ENCODE measurements at places on chromosomes 7 and 10. TPM values are rescaled to one million over a fixed set of nuclear protein-coding genes. Genes with fewer than 3 reads are reported as not detected.

Gene TMEM225B
- total RNA-seq = 0.76 TPM

Gene KAT6B
- total RNA-seq = 6.6 TPM

Gene PPP1R17
- not detected for total RNA-seq

Gene IQUB
- total RNA-seq = not detected

Gene POLD2
- 164 TPM for total RNA-seq

Gene RBP4
- total RNA-seq = 5.1 TPM

Gene CYP2C19
- not detected for total RNA-seq

Gene KCND2
- not detected for total RNA-seq

Gene SLC18A2
- not detected for total RNA-seq

Gene SPAG6
- not detected for total RNA-seq

Gene FKBP6
- total RNA-seq = not detected

Gene BAIAP2L1
- 51.9 TPM for total RNA-seq

Gene ACHE
- total RNA-seq = 2.6 TPM

Gene RGR
- total RNA-seq = not detected

Gene ICA1
- 1.0 TPM for total RNA-seq

Gene ZPBP
- total RNA-seq = not detected

Gene SEM1
- total RNA-seq = 318 TPM

Gene ZNF503
- total RNA-seq = 9.9 TPM

Gene UNC5B
- total RNA-seq = 1.7 TPM

Gene SLC29A3
- 26.4 TPM for total RNA-seq

Gene HSPA12A
- total RNA-seq = 11.5 TPM

Gene SMC3
- 54.9 TPM for total RNA-seq

Gene RNF148
- not detected for total RNA-seq

Gene STYXL1
- 50.3 TPM for total RNA-seq

Gene PCGF6
- total RNA-seq = 8.0 TPM

Gene FAM131B
- 0.43 TPM for total RNA-seq

Gene FEZF1
- total RNA-seq = not detected

Gene KCNMA1
- total RNA-seq = 71.4 TPM

Gene PTF1A
- total RNA-seq = not detected

Gene ADAM22
- total RNA-seq = 0.06 TPM

Gene PPP1R3C
- total RNA-seq = 21.0 TPM

Gene FMC1
- total RNA-seq = 33.4 TPM

Gene TSPAN33
- total RNA-seq = 6.9 TPM

Gene UTF1
- total RNA-seq = not detected

Gene ERVW-1
- total RNA-seq = not detected

Gene RAPGEF5
- total RNA-seq = 0.18 TPM

Gene ZNF488
- total RNA-seq = 11.0 TPM

Gene LRRD1
- total RNA-seq = not detected

Gene SEMA3A
- 3.7 TPM for total RNA-seq

Gene NRP1
- total RNA-seq = 93.9 TPM

Gene ACBD7
- 0.71 TPM for total RNA-seq

Gene SORBS1
- total RNA-seq = 0.63 TPM

Gene LIPM
- not detected for total RNA-seq

Gene GDF10
- total RNA-seq = not detected

Gene TUBAL3
- 0.33 TPM for total RNA-seq

Gene HTR5A
- not detected for total RNA-seq

Gene OPALIN
- not detected for total RNA-seq

Gene HOXA5
- total RNA-seq = 3.2 TPM

Gene AKR1D1
- total RNA-seq = not detected

Gene DEPP1
- 1.4 TPM for total RNA-seq

Gene HOXA9
- 0.32 TPM for total RNA-seq

Gene CRPPA
- 0.25 TPM for total RNA-seq

Gene NOS3
- 0.15 TPM for total RNA-seq

Gene NEBL
- total RNA-seq = 8.2 TPM

Gene SP4
- total RNA-seq = 0.92 TPM

Gene GIMAP8
- total RNA-seq = not detected
